Pericardium fibroblast (primary cell): ENCODE measurements at places on chromosomes 16 and 17. TPM values are rescaled to one million over a fixed set of nuclear protein-coding genes. Genes with fewer than 3 reads are reported as not detected.

Gene TBC1D3E
- total RNA-seq = 0.26 TPM in 1 of 2 replicates, not detected in the other

Gene GNGT2
- total RNA-seq = not detected in 2 replicates

Gene SLC47A2
- not detected in 2 replicates for total RNA-seq

Gene CD300E
- not detected in 2 replicates for total RNA-seq

Gene ARHGDIG
- total RNA-seq = 2.8 TPM in 1 of 2 replicates, not detected in the other

Gene CCL23
- not detected in 2 replicates for total RNA-seq

Gene ATP2C2
- total RNA-seq = not detected in 2 replicates

Gene HBM
- total RNA-seq = not detected in 2 replicates

Gene ITGAX
- total RNA-seq = under 0.01 TPM in 1 of 2 replicates, not detected in the other

Gene RFWD3
- total RNA-seq = 7.1 and 8.7 TPM in 2 replicates

Gene GAN
- total RNA-seq = 2.9 and 4.1 TPM in 2 replicates

Gene RFFL
- 7.0 and 16.6 TPM in 2 replicates for total RNA-seq

Gene RAB11FIP4
- 0.47 and 20.2 TPM in 2 replicates for total RNA-seq
